Activated T-helper 1 cell treated with anti-CD3 and anti-CD28 coated beads, Interleukin-2, amount 50 U/mL, for 16 hours (primary cell): ENCODE measurements at places on chromosomes 7 and 10.

DNA sequence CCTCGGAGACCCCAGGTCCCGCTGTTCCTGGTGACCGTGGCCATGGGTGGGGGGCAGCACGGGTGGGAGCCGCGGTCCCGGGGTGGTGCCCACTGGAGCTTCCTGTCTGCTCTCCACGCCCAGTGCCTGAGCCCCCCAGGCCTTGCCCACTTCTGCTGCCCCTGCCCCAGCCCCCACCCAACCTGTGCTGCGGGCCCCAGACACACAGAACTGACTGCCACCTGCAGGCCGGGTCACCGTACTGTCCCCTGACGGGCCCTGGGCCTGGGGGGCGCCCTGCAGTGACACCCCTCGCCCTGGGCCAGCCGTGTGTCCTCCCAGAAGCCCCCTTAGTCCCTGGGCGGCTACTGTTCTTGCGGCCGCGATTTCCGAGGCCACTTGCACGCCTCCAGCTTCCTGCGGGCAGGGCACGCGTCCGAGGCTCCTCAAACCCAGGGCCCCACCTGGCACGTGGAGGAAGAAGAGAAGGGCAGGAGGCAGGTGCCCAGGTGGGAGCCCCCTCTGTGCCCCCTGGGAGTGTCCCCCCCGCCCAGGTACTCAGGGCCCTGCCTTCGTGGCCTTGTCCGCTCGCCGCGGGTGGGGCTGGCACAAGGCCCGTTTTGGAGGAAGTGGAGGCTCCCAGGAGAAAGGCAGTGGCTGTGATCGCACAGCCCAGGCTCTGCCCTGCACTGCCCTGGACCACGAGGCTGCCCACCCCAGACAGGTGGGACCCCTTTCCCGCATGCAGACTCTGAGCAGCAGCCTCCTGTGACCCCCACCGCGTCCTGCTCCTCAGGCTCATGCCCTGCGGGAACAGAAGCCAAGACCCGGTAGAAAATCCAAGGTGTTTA, 10.4 kb downstream of the TMEM184A start:
- no peak for DNase-seq

DNA sequence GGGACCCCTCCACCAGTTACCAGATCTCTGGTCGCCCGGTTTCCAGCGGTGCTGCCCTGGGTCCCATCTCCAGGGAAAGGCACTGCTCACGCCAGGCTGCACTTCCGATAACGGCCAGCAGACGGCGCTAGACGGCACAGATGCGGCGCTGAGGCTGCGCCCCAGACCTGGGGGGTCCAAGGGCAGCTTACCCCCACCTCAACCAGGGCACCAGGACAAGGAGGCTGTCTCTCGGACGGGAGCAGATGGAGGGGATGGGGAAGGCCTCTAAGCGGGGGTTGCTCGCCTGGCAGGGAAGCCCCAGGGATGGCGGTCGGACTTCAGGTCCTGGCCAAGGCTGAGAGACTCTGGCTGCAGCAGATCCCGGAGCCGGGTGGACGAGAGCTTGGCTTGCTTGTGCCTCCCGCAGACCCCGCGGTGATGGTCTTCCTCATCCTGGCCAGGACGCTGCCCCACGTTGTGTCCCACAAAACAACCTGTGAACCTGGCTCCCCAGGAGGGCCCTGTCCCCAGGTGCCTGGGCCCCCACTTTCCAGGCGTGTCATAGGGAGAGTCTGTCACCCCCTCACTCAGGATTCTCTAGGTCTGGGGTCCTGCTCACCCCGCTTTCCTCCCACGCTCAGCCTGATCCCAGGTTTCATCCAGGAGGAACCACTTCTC, 23.9 kb upstream of the ZNF716 start:
- no peak for DNase-seq

DNA sequence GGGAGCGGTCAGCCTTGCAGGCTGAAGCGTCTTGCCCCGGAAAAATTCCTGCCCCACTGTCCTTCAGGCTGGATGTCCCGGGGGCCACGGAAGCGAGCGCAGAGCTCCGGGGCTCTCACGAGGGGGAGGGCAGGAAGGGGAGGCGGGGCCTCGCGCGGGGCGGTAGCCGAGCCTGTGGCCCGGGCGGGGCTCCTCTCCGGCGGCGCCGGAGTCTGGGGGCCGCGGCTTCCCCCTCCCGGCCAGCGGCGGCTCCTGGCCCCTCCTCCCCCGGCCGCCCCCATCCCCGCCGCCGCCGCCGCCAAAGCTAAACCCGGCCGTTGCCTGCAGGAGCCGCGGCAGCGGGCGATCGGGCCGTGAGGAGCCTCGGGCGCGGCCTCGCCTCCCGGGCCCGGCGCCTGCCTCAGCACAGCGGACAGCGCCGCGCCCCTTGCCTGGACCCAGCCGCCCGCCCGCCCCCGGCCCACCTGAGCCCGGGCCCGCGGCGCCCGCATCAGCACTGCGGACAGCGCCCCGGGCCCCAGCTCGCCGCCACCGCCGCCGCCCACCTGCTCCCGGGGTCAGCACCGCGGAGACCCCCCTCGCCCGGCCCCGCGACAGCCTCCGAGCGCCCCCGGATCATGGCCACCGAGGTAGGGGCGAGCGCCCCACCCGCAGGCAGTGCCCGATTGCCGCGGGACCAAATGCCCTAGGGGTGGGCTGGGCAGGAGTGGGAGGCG, at the start of gene GOLGA7B:
TSS of gene GOLGA7B (plus strand) at position 157 of the 716 bp plus-strand sequence. CDS start at position 618, 461 bp downstream.
- peak; percentile 30 for DNase-seq

DNA sequence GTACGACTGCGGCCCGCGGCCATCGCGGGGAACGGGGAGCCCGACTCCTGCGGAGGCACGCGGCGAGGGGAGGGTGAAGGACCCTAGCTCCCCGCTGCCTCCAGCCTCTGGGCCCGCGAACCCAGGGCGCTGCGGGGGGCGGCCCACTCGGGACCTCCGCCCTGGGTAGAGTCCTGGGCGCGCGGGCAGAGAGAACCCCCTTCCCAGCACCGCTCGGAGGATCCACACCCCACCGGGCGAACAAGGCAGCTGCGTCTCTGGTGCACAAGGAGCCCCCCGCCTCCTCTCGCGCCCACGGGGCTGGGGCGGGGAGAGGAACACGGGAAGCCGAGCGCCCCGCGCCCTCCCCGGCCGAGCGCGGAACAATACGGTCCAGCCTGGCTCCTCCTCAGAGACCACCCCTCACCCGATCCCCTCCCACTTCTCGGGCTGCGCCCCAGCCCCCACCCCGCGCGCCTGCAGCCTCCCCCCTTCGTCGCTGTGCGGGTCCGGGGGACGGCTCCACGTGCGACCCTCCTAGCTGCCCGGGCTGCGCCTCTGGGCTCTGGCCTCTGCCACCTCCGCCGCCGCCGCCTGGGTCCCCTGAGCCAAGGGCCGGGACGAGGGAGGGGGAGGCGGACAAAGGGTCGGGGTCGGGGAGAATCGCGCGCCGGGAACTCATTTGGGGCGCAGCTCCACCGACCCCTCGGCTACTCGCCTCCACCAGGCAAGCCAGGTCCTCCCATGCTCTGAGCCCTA, at the start of gene WDR86:
TSS of gene WDR86 (minus strand) at position 372 of the 738 bp plus-strand sequence. CDS start 449 bp downstream, outside the sequence.
- DNase-seq = no peak

GRCh38 chr7:100185726-100186125, 8.0 kb downstream of the STAG3 start:
- no peak for DNase-seq

GRCh38 chr7:43141091-43141490, 28.6 kb downstream of the HECW1 start:
- no peak for DNase-seq

- no peak for DNase-seq
These were observed at the start of gene HOXA5 for GRCh38 chr7:27143023-27143949. Gene HOXA5, minus strand, starts transcription at chr7:27143681. Its CDS starts 74 bp downstream, at chr7:27143607.

GRCh38 chr10:34985823-34986222, 104.3 kb downstream of the CUL2 start:
- DNase-seq = no peak

GRCh38 chr10:58667658-58668310, 155.1 kb downstream of the BICC1 start:
- DNase-seq = no peak

DNA sequence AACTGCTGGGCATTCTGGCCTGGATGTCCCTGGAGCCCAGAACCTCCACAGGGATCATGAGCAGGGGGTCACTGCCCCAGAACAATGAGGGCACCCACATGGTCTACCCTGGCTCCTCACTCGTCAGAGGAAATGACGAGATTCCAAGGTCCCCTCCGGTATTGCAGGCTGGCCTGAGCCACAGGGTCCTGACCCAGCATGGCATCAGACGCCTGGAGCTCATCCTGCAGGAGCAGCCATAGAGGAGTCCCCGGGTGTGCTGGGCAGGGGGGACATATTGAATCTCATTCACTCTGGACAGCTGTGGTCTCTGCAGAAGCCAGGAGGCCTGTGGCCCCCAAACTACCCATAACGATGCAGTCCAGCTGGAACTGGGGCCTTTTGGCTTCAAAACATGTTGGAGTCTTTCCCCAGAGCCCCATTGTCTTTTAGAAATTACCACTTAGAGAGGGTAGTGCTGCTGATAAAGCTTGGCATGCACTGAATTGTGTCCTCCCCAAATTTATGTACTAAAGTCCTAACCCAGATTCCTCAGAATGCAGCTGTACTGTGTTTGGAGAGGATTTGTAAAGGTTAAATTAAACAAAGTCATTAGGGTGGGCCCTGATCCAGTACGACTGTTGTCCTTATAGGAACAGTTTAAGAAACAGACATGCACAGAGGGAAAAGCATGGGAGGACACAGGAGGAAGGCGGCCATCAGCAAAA, 27.7 kb downstream of the ANXA8 start:
- no peak for DNase-seq
